Hair follicle dermal papilla cell (primary cell): ENCODE measurements at places on chromosomes 12 and 14. TPM values are rescaled to one million over a fixed set of nuclear protein-coding genes. Genes with fewer than 3 reads are reported as not detected.

STAC3 gene
- total RNA-seq, result 0.81 TPM in 1 of 2 replicates, not detected in the other

RNF31 gene
- 53.4 and 53.8 TPM in 2 replicates for total RNA-seq

OR4E2 gene
- total RNA-seq, result not detected in 2 replicates

P2RX2 gene
- not detected in 2 replicates for total RNA-seq

GZMB gene
- total RNA-seq, result not detected in 2 replicates

CDH24 gene
- 2.7 and 3.6 TPM in 2 replicates for total RNA-seq

GLT1D1 gene
- total RNA-seq, result not detected in 2 replicates

TAS2R7 gene
- total RNA-seq, result 0.16 TPM in 1 of 2 replicates, not detected in the other

CMKLR1 gene
- total RNA-seq, result 17.4 and 19.6 TPM in 2 replicates

GSKIP gene
- 21.9 and 22.9 TPM in 2 replicates for total RNA-seq

FGF23 gene
- total RNA-seq, result not detected in 2 replicates

SMIM41 gene
- total RNA-seq, result 0.16 and 0.24 TPM in 2 replicates

STON2 gene
- 143 and 162 TPM in 2 replicates for total RNA-seq

TTC7B gene
- total RNA-seq, result 27.2 and 32.6 TPM in 2 replicates

GPD1 gene
- under 0.01 and 0.24 TPM in 2 replicates for total RNA-seq

CMA1 gene
- not detected in 2 replicates for total RNA-seq

SLC5A8 gene
- not detected in 2 replicates for total RNA-seq

KLRC3 gene
- total RNA-seq, result not detected in 2 replicates

AJUBA gene
- total RNA-seq, result 93.6 and 109 TPM in 2 replicates

NINJ2 gene
- 0.36 TPM in 1 of 2 replicates, not detected in the other for total RNA-seq

SPPL3 gene
- total RNA-seq, result 6.6 and 9.7 TPM in 2 replicates
